SK-MEL-5 (cell line): ENCODE measurements at places on chromosomes 6 and 20.

- DNase-seq = no peak
Measured at GRCh38 chr6:73867411-73867810, 171.4 kb downstream of the CD109 start.

DNA sequence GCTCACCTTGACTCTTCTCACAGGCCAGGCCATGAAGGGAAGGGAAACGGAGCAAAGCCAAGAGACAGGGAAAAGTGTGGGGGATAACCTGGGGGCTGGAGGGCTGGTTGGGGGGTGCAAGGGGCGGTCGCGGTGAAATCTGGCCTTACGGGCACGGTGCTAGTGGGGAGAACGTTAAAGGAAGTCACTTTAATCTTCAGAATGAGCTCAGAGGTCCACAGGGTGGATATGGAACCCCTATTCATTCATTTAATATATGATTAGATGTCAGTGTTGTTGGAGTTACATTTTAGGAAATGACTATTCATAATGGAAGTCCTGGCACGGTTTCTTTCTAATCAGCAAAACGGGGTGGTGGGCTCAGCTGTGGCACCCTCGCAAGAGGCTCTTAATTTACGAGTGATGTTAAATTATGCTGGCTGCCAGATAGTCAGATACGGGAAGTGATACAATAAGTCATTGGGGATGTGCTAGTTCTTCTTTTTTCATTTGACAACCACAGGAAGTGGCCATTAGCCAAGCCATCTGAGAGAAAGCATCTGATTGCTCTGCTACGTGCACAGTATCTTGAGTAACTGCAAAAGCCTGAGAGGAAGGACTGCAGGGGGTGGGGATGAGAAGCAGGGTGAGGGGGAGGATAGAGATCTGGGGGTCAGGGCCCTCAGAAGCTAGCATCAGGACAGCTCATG, 253.0 kb downstream of the QKI start:
- DNase-seq = peak; percentile 4

DNA sequence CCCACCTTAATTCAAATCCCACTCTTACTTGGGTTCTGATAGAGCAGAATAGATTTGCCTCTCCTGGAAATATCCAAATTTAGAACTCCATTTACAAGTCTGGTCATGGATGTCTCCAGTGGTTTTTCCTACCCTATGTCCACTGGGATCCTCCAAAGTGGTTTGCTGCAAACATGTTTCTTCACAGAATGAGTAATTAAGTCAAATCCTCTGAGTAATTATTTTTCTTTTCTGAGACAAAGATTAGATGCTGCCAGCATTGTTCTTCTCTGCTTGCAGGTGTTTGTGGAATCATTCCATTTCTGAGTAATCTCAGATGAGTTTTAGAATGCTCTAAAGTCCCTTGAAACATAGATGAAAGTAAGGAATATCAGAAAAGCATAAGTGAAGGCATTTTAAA, 21.9 kb downstream of the DTD1 start:
- DNase-seq = no peak

GRCh38 chr20:5933802-5934436, 16.4 kb downstream of the TRMT6 start:
- peak; percentile 57 for DNase-seq

- DNase-seq = no peak
Measured at GRCh38 chr6:1820714-1821113, 211.0 kb downstream of the FOXC1 start.

GRCh38 chr20:3714092-3714491, 1.7 kb upstream of the SIGLEC1 start:
- DNase-seq = no peak

DNA sequence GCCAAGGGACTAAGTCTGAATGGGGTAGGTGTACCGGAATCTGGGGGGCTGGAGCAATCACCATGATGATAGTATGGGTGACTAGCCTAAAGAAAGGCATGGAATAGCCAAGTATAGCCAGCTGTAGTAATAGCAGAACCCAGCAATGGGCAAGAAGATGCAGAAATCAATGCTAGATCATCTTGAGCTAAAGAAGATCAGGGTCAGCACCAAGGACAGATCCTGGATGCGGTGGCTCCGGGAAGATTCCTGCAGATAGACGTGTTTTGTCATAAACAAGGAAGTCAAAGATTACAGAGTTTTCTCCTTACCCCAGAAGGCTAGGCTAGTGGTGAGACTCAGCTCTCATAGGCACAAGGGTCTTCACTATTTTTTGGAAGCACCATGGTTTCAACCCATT, 561.6 kb upstream of the CHD6 start:
- no peak for DNase-seq

DNA sequence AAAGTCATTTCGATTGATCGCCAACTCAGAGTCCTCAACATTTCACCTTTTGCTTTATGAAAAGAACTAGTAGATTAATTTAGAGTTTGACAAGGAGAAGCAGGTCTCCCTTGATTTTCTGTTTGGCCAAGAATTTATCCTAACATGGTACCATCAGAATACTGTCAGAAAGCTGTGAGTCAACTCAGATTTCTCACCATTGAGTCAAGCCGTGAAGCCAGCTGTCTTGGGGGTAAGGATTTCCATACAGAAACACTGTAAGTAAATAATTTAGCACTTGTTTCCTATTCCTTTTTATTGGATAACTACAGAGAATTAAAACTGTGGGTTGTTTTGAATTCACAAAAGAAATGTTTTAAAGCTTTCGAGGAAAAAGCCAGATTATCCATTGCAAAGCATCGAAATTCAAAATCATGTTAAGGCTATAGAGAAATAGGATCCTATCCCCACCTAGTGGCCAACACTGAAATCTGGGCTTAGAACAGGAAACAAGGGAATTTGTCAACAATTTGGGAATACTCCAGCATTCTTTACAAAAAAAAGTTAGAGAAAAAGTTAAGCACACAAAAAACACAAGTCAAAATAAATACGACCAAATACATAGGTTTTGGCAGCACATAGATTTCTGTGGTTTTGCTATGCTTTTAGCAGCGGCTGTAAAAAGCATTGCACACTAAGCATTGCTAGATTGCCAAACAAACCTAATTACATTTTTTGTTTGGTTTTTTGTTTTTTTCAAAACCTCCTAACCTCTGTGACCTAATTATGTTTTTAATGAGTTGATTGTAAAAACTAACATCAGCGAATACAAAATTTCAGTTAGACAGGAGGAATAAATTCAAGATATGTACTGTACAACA, 44.2 kb downstream of the COL11A2 start:
- DNase-seq = peak; percentile 69

DNA sequence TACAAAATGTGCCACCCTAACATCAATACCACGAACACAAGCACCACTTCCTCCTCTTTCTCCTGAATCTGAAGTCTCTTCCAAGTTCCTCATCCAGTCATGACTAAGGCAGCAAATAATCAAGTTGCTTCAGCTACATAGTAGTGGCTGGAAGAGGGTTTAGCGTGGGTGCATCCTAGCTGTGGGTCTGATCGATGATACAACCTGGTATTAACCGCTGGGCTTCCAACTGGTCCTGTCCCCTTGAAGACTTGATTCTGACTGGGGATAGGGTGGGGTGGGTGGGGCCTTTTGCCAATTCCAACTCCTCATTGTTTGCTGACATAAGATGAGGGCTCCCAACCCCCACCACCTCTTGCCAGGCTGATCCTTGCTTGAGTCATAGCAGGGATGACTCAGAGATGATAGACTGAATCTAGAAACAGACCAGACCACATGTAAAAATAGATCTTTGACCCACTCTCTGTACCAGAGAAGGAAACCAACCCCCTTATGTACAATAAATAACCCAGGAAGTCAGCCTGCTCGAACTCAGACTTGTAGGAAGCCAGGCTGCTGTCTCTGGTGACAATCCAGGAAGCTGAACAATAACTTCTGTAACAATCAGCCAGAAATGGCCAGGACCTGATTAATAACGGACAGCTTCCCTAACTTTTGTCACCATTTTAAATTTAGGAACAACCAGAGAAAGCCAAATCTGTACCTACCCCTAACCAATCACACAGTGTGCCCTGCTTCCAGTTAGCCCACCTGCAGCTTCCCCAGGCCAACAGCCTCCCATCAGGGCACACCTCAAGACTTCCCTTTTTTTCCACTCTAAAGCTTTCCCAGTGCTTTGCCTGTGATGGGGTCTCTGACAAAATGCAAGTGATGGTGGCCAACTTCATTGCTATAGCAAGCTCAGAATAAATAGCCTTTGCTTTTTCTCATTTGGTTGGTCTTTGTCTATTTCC, 68.9 kb upstream of the FAM184A start:
- peak; percentile 61 for DNase-seq

- no peak for DNase-seq
Measured at GRCh38 chr6:144621332-144621731, 336.2 kb downstream of the UTRN start.

GRCh38 chr20:2207770-2208097, 88.1 kb upstream of the TGM3 start:
- no peak for DNase-seq

DNA sequence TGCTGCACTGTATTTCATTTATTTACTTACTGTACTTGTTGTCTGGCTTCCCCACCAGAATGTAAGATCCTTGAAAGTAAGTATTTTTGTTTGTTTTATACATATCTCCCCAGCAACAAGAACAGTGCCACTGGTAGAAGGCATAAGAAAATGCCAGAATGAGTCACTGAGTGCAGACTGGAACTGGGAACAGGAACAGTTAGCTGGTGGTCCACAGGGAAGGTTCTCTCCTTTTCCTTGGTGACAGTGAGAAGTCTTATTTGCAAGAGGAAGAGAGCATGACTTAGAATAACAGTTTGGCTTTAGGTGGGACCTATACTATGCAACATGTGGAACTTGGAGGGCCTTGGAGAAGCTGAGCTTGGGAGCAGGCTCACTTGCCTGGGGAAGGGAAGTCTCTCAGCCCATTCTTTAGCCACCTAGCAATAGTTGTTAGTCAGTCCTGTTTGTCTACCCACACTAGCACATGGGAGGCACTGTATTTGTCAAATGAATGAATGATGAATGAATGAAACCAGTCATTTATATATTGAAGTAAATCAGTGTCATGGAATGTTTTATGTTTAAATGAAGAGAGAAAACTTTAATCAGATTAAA, 203.5 kb downstream of the KCNQ5 start:
- DNase-seq = no peak

GRCh38 chr6:140069576-140069975, 695.1 kb upstream of the CITED2 start:
- no peak for DNase-seq

GRCh38 chr6:124655866-124656265, 306.4 kb upstream of the RNF217 start:
- DNase-seq = no peak

DNA sequence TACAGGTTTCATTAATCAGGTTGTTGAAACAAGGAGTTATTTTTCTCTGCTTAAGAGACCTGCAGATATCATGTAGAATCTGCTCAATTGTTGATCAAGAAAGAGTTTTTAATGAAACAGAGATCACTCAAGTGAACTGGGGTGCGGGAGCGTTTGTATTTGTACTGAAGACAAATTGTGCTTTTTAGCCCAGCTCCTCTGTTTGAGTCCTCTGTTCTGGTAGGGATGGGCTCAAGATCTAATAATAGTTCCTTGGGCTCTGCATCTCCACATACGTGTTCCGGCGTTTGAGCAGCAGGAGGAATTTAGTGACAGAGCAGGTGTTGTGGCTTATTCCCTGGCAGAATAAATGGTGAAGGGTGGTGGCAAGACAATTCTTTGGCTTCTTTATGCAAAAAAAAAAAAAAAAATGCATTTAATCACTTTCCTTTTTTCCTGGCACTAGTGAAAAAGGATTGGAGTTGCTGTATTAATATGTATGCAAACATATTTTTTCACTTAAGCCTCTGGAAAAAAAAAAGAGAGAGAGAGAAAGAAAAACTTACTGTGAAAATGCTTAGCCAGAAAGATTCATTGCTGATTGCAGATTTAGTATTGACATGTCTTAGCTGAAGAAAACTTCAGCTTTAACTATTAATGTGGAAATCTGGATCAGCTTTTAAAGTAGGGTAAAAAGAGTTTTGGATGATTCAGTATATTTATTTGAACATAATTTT, 4.0 kb downstream of the CITED2 start:
- no peak for DNase-seq

GRCh38 chr6:126805861-126806260, 312.6 kb upstream of the RSPO3 start:
- no peak for DNase-seq

GRCh38 chr6:27136978-27137814, 110.3 kb upstream of the PRSS16 start:
- DNase-seq = no peak

- no peak for DNase-seq
Measured at GRCh38 chr6:35094183-35094582, 47.0 kb downstream of the TCP11 start.

DNA sequence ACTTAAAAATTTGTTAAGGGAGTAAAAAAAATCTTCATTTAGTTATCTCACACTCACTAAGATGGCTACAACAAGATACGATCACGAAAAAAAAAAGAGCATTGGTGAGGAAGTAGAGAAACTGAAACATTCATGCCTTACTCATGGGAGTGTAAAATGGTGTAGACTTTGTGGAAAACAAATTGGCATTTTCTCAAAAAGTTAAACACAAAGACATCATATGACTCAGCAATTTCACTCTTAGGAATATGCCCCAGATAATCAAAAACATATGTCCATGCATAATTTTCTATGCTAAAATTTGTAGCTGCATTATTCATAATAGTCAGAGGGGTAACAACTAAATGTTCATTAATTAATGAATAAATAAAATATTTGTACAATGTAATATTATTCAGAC, 120.9 kb upstream of the IRAK1BP1 start:
- DNase-seq = no peak

GRCh38 chr6:34973547-34974248, 84.6 kb downstream of the ANKS1A start:
- DNase-seq = peak; percentile 31

- DNase-seq = no peak
Measured at GRCh38 chr6:41607736-41608135, 30.5 kb upstream of the MDFI start.
